Amniotic epithelial cell (primary cell): ENCODE measurements at places on chromosomes 4 and X.
A peak's percentile ranks its signal among the peaks of the same experiment; 100 is the strongest.

DNA sequence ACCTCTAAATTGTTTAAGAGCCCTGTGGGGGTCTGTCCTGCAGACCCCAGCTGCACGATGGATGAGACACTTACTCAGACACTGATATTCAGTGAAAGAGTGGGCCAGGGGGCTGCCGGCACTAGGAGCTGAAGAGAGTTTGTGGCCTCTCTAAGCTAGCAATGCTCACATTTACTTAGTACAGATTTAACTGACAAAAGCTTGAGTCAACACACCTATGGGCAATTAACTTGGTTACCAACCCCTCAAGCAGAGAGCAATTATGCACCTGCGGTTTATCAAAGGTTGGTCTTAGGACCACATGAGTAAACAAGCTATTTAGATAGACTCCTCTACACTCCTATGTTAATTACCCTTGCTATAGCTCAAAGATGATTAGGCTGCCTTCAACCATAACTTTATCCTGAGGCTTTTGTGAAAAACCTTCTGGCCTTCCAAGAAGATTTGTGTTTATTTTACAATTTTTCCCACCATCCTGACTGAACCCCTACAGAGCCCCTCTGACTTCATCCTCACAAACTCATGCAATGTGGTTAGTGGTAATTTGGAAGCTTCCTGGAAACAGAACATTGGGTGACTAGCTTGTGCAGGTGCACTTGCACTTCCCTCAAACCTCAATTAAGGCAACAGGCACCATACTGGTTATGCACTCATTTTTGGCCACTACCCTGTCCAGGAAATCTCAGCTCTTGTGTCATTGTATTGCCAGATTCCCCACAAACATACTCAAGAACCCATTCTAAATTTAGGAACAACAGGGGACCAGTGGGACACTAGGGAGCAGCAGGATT, 234.4 kb upstream of the ITM2A start:
- no peak for DNase-seq

DNA sequence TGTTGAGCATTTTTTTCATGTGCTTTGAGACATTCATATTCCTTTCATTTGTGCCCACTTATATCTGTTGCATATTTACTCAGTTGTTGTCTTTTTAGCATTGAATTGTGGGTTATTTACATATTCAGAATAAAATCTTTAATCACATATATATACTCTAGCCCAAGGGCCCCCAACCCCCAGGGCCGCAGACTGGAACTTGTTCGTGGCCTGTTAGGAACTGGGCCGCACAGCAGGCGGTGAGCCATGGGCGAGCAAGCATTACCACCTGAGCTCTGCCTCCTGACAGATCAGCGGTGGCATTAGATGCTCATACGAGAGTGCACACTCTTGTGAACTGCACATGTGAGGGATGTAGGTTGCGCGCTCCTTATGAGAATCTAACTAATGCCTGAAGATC, 480.6 kb downstream of the KCTD8 start:
- no peak for DNase-seq

DNA sequence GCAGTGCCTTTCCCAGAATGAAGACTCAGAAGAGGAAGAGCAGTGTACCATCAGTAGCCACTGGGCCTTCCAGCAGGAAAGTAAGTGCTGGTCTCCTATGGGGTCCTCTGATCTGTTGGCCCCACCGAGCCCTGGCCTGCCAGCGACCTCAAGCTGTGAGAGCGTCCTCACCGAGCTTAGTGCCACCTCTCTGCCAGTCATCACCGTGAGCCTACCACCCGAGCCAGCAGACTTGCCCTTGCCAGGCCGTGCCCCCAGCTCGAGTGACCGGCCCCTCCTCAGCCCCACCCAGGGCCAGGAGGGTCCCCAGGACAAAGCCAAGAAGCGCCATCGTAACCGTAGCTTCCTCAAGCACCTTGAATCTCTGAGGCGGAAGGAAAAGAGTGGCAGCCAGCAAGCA, 69.7 kb downstream of the STARD8 start:
- no peak for DNase-seq

DNA sequence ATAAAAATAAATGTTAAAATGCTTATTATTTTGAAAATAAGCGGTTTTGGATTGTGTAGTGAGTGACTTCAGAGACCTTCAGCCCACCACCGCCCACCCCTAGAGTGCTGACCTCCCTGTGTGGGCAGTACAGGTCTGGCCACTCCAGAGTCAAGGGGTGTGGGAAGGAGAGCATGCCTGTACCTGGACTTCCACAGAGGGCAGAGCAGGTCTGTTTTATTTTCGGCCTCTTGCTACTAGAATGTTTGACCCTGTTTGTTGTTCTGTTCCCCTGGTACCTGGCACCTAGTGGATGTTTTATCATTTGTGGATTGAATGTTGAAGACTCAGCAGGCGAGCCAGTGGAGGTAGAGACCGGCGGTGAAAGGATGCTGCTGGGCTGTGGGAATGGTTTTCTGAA, 14.3 kb downstream of the PIGG start:
- no peak for DNase-seq

- no peak for DNase-seq
These were observed 53.2 kb upstream of the FRMPD3 start for GRCh38 chrX:107396235-107396634.

- DNase-seq: peak; percentile 7
These were observed 905 bp downstream of the NSUN7 start for GRCh38 chr4:40750461-40751258.
